Stimulated activated CD8-positive, alpha-beta memory T cell treated with anti-CD3 and anti-CD28 coated beads, Interleukin-7, amount 100 ng/mL, for 1 hour (primary cell): ENCODE measurements at places on chromosomes 1 and 21.

- DNase-seq: no peak
Observed at GRCh38 chr1:234595899-234596298, 14.1 kb downstream of the IRF2BP2 start.

- DNase-seq: no peak
Observed at GRCh38 chr1:26583646-26584485, 54.3 kb downstream of the RPS6KA1 start.

GRCh38 chr1:161792740-161793139, 26.6 kb downstream of the ATF6 start:
- DNase-seq: no peak

DNA sequence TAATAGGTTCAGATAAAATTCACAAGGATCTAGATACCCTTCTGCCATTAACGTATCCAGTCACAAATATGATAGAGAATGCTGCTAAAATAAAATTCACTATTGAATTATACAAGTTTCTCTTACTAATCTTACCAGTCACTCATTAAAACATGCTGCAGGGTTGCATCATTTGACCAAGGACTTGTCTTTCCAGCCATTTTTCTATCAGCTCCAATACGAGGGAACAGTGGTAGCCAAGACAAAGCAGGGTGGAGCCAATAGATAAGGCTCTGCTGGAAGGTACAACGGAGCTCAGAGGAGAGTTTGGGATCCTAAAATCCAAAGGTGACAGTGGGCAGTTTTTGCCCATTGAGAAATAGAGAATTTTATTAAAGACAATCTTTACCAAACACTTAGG, 4.0 kb downstream of the DONSON start:
- no peak for DNase-seq

- no peak for DNase-seq
Observed at GRCh38 chr1:179599623-179600249, 8.1 kb downstream of the TDRD5 start.

DNA sequence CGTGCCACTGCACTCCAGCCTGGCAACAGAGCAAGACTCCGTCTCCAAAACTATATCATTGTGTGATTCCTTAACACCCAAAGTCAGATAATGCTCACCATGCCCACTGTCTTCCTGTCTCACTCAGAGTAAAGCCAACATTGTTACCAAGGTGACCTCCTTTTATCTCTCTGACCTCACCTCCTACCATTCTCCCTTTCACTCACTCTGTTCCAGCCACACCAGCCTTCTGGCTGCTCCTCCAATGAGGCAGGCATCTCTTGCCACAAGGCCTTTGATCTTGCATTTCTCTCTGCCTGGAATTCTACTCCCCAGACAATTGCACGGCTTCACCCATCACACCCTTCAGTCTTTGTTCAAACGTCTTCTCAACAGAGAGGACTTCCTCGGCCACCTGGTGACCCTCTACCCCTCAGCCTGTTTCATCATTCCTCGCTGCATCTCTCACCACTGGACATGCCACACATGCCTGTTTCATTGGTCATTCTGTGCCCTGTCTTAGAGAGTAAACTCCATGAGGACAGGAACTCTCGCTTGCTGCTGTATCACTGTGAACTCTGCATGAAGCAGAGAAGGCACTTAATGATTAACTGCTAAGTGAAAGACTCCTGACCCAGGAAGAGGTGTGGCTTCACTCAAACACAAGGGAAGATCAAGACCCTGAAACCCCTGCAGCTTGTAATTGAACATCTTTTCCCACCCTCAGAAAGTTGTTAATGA, 67.1 kb upstream of the CAPZB start:
- DNase-seq: no peak

- no peak for DNase-seq
Observed at GRCh38 chr1:22248746-22249145, 105.8 kb upstream of the WNT4 start.

- no peak for DNase-seq
Observed at GRCh38 chr1:59452559-59452958, 155.7 kb downstream of the FGGY start.

GRCh38 chr1:156104065-156104810, 10.3 kb upstream of the LMNA start:
- no peak for DNase-seq

DNA sequence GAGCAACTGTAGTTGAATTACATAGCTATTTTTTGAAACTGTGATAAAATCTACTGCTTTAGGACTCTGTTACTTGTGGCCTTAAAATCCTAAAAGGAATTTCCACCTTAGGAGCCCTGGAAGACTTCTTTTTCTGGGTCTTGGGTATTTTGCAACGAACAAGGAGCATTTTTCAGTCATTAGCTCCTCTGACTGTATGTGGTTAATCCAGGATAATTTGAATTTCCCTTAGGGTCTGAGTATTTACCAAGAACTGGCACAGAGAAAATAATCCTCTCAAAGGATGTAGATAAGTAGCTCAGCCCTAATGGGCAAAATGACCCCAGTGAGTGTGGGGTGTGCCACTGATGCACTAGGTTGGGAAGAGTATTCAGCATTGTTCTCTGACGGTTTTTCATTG, 170.4 kb downstream of the VAV3 start:
- DNase-seq: no peak

GRCh38 chr1:203096566-203096965, 10.8 kb upstream of the MYOG start:
- DNase-seq: no peak

- DNase-seq: no peak
Observed at GRCh38 chr1:228853637-228854036, 118.4 kb downstream of the RHOU start.

DNA sequence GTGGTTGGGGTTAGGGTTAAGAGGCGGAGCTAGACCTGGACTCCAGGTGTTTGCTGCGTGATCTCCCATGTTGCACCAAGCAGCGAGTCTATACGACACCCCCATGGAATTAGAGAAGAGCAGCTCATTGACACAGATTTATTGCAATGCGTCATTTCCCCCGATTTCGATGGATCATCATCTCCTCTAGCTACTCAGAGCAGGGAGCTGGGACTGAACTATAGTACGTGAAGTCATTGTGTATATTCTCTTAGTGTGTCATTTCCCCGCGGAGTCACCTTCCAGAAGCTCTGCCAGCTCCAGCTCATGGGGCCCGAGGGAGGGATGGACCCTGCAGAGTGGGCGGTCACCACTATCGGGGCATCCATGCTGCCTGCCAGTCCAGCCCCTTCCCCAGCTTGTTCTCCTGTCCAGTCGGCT, 7.5 kb upstream of the C2CD2 start:
- no peak for DNase-seq

DNA sequence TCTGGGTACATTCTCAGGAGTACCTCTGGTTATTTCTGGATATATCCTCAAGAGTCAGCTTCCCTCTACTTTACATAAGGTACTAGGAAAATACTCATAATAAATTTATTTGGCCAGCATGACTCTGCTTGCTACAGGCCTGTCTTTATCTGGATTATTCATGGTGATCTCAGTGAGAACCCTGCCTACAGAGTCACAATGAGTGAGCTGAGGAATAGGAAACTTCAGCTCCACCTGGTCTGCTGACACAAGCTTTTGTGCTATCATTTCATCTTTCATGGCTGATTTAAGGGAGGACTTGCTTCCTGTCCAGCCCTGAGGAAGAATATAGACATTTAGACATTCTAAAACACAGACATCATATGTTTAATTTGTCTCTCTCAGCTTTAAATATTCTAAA, 19.5 kb upstream of the SUCO start:
- no peak for DNase-seq

DNA sequence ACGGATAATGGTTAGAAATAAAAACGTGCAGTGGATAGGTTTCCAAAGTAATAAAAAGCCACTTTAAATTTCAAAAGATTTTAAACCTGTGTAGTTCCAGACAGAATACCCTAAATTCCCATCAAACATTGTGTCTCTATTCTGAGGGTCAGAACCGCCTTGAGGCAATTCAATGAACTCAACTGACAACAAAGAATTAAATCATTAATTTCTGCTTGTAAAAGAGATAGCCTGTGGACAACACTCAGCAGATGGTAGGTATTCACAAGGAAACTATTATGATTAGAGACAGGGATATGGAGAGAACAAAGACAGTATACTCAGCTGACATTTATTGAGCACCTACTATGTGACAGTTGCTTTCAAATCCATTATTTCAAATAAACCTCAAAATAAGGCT, 35.1 kb upstream of the JUN start:
- no peak for DNase-seq

GRCh38 chr1:234533034-234533891, 54.3 kb upstream of the TARBP1 start:
- DNase-seq: no peak

- no peak for DNase-seq
Observed at GRCh38 chr1:9084906-9085305, 15.5 kb upstream of the SLC2A5 start.

- DNase-seq: no peak
Observed at GRCh38 chr1:48227165-48228013, 4.9 kb downstream of the SLC5A9 start.

GRCh38 chr1:228338521-228339051, 68.0 kb downstream of the TRIM11 start:
- no peak for DNase-seq

DNA sequence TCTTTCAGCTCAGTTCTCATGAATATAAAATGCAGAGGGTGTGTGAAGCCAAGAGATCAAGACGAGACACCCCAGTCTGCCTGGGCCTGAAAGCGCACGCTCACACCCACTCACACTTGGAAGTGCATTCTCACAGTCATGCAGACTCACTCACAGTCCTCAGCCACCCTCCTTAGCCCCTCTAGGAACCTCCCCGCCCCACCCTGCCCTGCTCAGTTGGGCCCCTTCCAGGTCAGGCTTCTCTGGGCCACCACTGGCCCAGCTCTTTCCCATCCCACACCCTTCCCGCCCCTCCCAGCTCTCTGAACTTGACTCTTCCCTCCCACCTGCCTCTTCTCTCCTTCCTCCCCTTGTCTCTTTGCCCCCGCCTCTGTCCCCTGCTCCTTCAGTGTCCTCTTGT, 93.8 kb downstream of the EPHB2 start:
- no peak for DNase-seq

DNA sequence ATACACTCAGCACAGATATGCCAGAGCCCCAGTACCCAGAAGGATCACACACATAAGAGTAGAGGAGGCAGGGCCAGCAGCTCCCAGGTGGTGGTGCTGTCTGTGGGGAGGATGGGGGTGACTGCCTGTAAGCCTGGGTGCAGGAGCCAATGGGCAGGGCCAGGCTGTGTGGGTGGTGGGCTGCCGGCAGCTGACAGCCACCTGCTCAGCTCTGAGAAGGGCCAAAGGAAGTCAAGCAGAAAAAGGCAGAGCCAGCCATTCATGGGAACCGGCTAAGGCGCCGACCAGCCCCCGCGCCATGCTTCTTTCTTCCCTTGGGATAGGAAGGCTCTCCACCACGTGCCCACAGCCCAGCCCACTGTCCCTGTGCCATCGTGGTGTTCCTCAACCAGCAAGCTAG, 14.1 kb downstream of the PIK3C2B start:
- no peak for DNase-seq

GRCh38 chr1:198529414-198529813, 11.1 kb downstream of the ATP6V1G3 start:
- no peak for DNase-seq

DNA sequence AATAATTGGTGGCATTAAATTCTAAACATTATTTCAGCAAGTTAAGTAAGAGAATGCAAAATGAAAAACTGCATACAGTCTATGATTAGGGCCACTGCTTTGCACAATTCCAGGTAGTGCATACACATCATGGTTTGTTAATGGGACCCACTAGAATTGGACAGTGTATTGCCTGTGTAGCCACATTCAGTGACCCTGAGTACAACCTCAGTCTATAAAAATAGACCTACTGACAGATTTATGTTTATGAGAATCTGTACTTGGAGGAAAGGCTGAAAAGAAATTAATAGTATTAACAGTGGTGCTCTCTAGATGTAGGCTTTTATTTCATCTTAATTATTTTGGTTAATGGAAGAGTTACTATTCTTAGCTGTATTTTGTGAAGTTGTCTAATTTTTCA, 18.8 kb downstream of the UAP1 start:
- no peak for DNase-seq

- no peak for DNase-seq
Observed at GRCh38 chr1:220335668-220336067, 63.4 kb upstream of the RAB3GAP2 start.

DNA sequence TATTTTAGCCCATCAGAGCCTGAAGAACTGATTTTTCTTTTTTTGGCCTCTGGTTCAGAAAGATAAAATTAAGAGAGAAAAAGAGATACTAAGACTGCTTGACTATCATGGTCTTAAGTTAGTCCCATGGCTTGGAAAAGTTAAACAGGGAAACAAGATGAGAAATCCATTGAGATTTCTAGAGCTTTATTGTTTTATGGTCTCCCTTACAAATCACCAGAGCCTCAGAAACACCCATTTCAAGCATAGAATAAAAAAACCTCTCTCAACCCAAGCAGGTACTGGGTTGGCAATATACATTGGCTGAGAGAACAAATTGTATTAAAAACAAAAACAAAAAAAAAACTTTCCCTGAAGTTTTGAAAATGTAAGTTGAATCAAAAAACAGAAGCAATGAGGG, 3.9 kb downstream of the SELE start:
- no peak for DNase-seq

DNA sequence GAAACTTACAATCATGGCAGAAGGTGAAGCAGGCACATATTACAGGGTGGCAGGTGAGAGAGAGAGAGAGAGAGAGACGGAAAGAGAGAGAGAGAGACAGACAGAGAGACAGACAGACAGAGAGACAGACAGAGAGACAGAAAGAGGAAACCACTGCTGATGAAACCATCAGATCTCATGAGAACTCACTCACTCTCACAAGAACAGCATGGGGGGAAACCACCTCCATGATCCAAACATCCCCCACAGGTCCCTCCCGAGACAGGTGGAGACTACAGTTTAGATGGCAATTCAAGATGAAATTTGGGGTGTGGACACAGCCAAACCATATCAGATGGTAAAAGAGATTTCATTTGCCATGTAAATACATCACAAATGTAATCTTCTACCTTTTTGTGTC, 708.1 kb downstream of the MRPL39 start:
- DNase-seq: no peak

- DNase-seq: no peak
Observed at GRCh38 chr1:180265201-180265600, 35.1 kb downstream of the LHX4 start.

- DNase-seq: no peak
Observed at GRCh38 chr1:219324171-219324570, 150.5 kb downstream of the LYPLAL1 start.

DNA sequence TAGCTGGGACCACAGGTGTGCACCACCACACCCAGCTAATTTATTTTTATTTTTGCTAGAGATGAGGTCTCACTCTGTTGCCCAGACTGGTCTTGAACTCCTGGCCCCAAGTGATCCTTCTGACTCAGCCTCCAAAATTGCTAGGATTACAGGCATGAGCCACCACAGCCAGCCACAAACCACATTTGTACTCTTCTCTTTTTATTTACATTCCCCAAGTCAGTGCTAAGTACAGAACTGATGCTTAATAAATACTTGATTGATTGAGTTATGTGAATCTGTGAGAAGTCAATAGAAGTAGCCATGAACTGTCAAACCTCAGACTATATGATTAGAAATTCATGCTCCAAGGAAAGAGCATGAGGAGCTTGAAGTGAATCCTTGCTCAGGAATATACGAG, 48.5 kb upstream of the S1PR1 start:
- no peak for DNase-seq

GRCh38 chr1:195979646-195980045, 628.6 kb downstream of the KCNT2 start:
- no peak for DNase-seq
